ENCODE measurements at places on chromosomes 3 and 15.

DNA sequence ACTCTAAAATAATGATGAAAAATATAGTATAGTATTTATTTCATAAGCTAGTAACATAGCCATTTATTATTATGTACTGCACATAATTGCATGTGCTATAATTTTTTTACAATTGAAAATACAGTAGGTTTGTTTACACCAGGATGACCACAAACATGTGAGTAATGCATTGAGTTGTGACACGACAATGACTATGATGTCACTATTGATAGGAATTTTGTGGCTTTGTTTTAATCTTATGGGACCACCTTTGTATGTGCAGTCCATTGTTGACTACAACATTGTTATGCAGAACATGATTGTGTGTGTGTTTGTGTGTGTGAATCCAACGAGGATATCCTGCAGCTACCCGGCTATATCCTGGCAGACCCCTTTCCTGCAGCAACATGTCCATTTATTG lies 372.2 kb upstream of the MCTP2 start:
- no peak for DNase-seq

- DNase-seq: no peak
Measured at GRCh38 chr3:89375451-89375850, 268.0 kb downstream of the EPHA3 start.

- no peak for DNase-seq
Measured at GRCh38 chr15:82128401-82129148, 82.8 kb upstream of the MEX3B start.

- DNase-seq: no peak
Measured at GRCh38 chr15:90840157-90840855, 28.1 kb upstream of the FURIN start.

GRCh38 chr3:37627951-37628620 lies 233.6 kb upstream of the CTDSPL start:
- DNase-seq: no peak

- DNase-seq: no peak
Measured at GRCh38 chr3:14393440-14394106, 8.8 kb upstream of the SLC6A6 start.

- DNase-seq: no peak
Measured at GRCh38 chr15:62021991-62022600, 38.2 kb downstream of the VPS13C start.

- peak; percentile 31 for DNase-seq
Measured at GRCh38 chr3:161508852-161509477, 12.4 kb downstream of the OTOL1 start.

- no peak for DNase-seq
Measured at GRCh38 chr3:127483902-127484591, 106.5 kb downstream of the TPRA1 start.

DNA sequence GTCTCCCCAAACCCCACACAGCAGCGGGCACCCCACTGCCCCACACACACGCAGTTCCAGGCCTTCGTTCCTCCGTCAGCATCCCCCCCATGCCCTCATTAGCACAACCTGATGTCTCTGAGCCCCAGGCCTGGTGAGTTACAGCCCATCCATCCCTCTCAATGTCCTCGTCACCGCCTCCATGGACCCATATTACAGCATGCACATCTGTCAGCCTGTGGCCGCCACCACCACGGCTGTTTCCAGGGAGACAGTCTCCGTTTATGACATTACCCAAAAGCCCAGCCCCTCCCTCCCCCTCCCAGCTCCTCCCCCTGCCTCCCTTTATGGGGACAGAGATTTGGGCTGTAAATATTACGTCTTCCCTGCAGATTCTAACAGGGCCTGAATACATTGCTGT lies 143.1 kb upstream of the LINGO1 start:
- DNase-seq: no peak

GRCh38 chr3:49716169-49716568 lies 3.3 kb downstream of the AMIGO3 start:
- DNase-seq: no peak

DNA sequence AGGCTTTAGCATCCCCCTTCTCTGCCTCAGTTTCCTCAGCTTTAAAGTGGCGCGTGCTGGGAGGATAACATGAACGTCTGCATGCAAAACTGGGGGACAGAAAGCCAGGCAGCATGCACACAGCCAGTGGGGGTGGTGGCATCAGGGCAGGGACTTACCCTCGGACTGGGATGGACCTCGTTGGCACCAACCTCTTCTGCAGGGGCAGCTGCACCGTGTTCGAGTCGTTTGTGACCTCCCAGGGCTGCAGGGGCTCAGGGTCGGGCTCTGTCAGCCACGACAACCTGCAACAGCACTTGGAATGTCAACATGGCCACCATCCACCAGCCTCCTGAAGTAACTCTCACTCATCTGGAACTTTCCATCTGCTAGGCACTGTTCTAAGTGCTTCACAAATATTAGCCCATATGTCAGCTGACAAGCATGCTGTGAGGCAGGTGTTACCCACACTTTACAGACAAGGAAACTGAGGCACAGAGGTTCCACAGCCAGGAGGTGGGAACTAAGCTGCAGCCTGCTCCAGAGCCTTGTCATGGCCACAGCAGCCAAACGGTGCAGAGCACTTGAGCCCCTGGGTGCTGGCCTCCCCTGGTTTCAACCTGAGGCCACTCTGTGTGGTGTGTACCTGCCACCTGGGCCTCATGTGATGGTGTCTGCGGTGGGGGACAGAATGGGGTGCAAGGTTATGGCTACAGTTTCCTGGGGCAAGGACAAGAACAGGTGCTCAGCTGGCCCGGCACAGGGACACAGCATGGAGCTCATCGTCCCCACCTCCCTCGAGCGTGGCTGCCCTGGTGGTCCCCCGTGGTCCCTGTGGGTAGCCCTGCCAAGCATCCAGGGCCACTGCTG lies 6.7 kb downstream of the C3orf22 start:
- DNase-seq: no peak

DNA sequence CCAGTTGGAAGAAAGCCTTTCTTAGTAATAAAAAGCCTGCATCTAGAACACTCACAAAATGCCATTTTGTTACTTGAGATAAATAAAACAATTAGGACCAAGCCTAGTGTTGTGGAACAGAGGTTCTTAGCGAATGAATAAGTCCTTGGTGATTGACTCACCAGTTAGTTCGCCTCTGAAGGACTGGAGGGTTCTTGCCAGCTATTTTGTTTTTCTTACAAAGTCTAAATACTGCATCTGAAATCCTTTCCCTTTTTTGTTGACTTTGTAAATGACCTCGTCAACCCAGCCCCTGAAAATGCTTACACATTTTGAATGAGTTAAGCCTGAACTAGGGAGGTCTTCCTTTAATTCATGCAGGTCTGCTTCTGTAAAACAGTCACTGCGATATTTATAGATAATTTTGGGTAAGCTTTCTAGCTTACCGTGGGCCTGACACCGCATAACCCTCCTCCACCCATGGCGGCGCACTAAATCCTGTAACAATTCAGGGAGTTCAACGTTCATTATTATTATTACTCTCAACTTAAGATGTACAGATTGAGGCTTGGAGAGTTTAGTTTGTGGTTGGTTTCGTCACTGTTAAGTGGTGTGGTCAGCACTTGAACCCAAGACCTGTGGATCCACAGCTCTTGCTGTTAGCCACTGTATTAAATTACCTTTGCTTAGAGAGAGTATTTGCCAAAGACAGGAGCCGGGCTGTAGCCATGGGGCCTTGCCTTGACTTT lies 45.0 kb upstream of the SACM1L start:
- DNase-seq: peak; percentile 73

DNA sequence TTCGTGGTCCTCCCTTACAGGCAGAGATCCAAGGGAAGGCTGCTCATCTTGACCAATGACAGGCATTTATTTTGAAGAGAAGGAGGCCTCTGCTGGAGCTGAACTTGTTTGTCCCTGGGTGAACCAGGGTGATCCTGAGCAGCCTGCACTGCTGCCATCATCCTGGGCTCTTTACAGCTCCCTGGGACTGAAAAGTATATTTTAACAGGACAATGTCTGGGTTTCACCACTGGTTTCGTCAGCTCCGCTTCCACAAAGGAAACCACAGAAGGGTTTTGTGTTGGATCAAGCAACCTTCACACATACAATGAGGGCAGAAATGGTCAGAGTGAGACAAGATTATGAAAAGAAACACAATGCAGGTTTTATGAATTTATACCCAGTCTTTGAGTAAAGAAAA lies 400.7 kb upstream of the TPM1 start:
- DNase-seq: no peak

DNA sequence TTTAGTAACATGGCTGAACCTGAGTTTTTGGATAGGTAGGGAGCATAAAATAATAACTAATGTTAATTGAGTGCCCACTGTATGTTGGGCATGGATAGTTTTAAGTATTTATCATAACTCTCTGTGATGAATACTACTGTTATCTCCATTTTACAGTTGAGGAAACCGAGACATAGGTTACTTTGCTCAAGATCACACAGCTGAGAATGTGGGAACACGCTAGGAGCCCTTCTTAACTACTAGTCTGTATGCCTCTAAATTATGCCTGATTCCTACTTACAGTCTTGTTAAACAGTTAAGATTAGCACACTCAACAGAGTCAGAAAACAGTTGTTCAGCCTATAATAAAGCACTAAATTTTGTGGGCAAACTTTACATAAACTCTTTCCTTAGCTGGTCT lies 2.0 kb upstream of the SIAH2 start:
- no peak for DNase-seq

GRCh38 chr15:38809621-38810020 lies 245.0 kb upstream of the RASGRP1 start:
- no peak for DNase-seq

- DNase-seq: no peak
Measured at GRCh38 chr3:156274791-156275190, 154.4 kb downstream of the KCNAB1 start.

DNA sequence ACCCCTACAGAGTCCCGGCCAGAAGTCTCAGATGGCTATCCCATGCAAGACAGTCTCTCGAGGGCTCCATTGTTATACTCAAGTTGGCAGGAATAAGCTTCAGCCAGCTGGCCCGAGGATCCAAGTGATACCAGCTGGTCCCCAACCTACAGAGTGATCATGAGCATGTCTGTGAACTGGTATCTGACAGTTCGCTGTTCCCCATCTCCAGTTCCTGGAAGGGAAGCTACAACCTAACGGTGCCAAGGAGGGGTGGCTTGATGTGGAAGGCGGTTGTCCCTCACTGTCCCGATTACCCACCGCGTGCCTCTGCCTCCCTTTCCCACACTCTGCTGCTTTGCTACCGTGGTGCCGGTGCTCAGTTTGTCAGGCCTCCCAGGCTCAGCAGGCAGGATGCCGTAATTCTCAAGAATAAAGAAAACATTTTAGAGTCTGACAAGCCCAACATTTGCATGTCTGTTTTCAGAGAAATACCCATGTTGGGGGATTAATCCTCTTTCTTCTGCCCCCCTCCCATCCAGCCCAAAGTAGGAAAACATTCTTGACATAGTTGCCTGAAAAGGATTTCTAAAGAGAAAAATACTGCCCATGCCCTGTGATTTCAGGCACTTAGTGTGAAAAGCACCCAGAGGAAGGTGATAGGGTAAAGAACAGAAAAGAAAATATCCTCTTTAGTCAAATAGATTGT lies 49.4 kb upstream of the HES1 start:
- DNase-seq: peak; percentile 55

GRCh38 chr3:171339598-171339997 lies 120.6 kb downstream of the TNIK start:
- no peak for DNase-seq

- no peak for DNase-seq
Measured at GRCh38 chr3:73604451-73604850, 20.3 kb downstream of the PDZRN3 start.

GRCh38 chr3:39221141-39221530 lies 28.7 kb upstream of the XIRP1 start:
- DNase-seq: no peak

DNA sequence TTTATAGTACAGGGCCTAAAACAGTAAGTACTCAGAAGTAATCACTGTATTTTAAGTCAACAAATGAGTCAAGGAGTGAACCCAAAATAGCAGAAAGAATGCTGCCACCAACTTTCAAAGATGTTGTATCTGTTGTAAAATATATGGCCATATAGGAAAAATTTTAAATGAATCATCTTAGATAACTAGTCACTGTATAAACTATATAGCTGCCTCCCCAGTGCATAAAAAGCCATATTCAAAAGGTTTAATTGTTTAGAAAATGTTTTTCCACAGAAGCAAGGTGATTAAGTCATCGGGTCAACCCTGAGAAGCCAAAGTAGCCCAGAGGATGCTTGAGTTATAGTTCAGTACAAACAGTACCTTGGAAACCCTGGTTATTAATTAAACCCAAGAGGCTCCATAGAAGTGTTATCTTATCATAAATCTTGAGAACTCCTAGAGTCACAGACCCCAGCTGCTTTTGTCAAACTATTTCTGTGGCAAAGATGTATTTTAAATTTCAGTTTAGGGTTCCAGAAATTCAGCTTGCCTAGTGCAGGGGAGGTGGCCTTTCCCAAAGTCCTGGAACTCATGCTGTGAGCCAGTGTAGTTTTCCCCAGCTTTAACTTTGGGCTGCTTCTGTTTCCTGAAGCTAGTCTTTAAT lies 39.2 kb downstream of the MBNL1 start:
- DNase-seq: peak; percentile 91

- no peak for DNase-seq
Measured at GRCh38 chr15:48862705-48863104, 15.2 kb upstream of the EID1 start.

GRCh38 chr3:2166552-2166951 lies 67.9 kb downstream of the CNTN4 start:
- DNase-seq: peak; percentile 25

DNA sequence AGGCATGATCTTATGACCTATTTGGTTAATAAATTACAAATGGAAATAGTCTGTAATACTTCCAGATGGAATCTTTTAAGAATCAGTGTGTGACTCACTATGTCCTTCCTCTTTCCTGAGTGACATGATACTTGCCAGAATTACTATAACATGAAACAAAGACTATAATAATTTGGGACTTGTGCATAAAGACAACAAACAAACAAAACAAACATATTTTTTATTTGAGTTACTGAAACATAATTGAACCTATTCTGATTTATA lies 1268.1 kb downstream of the OTOL1 start:
- DNase-seq: peak; percentile 26

Data from kidney glomerular epithelial cell (primary cell).